Activated naive CD4-positive, alpha-beta T cell (primary cell): ENCODE measurements at places on chromosomes 6 and 20.

DNA sequence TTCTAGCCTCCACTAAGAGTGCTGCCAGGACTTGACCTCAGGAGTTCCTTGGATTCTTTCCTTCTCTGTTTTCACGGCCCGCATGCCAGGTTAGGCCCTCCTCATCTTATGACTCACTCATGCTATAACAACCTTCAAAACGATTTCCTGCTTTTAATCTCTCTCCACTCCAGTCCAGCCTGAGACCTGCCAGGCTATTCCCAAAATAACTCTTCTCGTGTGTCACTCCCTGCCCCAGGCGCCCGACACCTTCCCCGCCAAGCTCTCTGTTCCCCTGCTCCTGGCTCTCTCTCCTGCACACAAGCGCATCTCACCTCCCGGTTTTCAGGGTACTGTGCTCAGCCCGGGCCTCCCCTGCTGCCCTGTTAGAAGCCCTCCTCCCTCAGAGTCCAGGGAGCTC, 64.1 kb upstream of the RPS6KA2 start:
- DNase-seq = no peak

DNA sequence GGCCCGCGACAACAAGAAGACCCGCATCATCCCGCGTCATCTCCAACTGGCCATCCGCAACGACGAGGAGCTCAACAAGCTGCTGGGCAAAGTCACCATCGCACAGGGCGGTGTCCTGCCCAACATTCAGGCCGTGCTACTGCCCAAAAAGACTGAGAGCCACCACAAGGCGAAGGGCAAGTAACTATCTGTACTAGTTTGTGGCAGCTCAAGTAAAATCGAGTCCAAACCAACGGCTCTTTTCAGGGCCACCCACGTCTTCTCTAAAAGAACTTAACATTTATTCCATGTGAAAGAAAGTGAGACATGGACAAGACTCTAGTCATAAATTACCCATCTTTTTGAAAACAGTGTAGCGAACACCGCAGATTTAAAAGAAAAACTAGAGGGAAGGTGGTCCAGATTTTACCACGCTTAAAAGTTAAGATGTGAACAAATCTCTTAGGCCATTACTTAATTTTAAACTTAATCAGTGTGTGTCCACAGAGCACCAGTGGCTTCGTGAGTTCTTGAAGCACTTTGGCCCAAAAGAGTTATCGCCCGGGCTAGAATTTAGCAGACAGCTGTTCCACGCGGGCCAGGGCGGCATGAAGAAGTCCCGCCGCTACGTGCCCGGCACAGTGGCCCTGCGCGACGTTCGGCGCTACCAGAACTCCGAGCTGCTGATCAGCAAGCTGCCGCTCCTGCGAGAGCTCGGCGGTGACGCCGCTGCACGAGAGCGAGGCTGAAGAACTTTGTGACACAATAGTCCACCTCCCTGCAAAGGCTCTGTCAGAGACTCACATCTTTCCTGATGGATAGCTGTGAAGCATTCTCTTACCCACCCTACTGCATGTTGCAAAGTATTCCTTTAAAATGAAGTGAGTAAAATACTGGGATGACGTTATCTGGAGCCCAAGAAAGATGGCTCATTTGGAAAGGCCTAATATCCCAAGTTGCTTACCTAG, 113.9 kb upstream of the PRSS16 start:
- DNase-seq = peak; percentile 64

DNA sequence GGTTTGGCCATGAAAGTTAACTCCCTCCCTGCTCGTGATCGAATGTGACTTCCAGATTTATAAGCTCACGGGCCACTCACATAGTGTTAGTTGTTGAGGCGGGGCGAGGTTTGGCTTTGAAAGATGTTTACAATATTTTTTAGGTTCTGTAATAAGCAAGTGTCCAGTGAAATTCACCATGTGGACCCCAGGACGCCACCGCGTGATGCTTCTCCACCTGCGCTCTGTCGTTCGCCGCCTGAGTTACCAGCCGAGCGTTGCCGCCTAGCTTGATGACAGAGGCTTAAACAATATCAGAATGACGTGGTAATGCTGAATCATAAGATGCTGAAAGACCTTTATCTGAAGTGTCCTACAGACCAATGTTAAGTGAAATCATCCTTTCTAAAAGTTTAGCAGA, 241.0 kb downstream of the MYLK4 start:
- no peak for DNase-seq

DNA sequence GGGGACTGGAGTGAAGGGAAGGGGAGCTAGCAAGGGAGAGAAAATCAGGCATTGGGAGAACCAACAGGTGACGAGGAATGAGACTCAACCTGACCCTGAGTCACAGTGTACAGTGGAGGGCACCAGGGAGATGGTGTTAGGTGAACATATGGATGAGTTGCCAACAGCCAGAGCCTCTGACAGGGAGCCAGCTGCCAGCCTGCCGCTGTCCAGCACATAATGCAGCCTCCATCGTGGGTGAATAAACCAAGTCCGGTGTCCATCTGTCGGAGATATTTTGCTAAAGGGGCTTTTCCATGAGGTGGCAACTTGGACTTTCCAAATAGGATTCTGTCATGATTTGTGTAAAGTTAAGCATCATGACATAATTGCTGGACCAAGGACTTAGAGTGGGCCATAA, 88.1 kb downstream of the CDH4 start:
- no peak for DNase-seq

- no peak for DNase-seq
Measured at GRCh38 chr6:152775428-152775827, 24.8 kb downstream of the VIP start.

DNA sequence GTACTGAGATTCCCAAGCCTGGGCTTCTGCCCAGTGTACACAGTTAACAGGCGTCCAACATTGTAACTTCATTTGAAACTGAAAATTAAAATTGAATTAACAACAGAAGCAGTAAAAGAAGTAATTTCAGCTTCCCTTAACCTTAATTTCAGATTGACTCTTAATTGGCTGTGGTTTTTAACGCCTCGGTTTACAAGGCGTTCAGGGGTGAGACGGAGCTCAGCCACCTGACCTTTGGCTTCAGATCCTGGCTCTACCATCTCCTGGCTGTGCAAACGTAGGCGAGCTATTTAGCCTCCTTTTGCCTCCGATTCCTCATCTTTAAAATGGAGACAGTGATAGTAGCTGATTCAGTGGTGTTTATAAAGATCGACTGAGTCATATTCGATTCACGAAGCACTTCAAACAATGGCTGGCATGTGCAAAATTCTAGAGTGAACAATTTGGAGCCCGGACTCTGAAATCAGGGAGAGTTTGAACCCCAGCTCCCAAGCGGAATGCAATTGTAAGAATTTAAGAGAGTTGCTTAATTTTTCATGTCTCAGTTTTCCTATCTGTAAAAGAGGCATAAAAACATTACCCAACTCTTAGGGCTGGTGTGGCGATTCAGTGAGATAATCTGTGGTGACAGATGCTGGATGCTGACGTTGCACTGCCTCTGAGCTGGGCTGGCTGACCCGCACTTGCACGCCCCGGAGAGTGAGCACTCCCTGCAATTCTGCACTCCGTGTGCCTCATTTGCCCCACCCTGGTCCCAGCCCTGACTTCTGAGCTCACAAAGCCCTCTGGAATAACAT, 23.5 kb upstream of the OCSTAMP start:
- DNase-seq = no peak

GRCh38 chr6:10156875-10157274, 258.0 kb downstream of the TFAP2A start:
- DNase-seq = no peak

GRCh38 chr6:117233145-117233544, 32.2 kb upstream of the VGLL2 start:
- DNase-seq = no peak

GRCh38 chr20:9186396-9186795, 117.5 kb downstream of the PLCB4 start:
- DNase-seq = no peak

GRCh38 chr20:36098364-36098763, 56.2 kb upstream of the EPB41L1 start:
- DNase-seq = no peak

GRCh38 chr6:95815389-95816056, 200.3 kb upstream of the FUT9 start:
- no peak for DNase-seq

- no peak for DNase-seq
Measured at GRCh38 chr20:40702504-40702903, 13.5 kb upstream of the MAFB start.

DNA sequence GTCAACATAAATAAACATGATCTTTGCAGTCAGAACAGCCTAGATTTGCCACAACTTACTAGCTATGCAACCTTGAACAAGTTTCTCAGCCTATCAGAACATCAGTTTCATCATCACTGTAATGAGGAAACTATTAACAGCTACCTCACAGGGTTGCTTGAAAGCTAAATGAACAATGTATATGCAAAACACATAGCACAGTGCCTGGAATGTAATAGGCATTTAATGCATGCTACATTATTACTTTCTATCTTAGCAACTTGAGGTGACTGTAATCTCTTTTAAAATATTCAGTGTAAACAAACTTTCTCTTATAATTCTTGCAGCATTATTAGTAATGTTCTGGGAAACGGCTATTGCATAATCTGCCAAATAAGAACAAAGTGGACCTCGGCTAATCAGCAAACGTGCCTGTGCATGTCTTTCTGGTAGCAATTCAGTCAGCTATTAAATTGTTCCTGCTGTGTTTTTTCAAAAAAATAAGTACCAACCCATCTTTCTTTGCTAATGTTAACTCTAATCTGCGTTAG, 61.5 kb downstream of the SYNE1 start:
- DNase-seq = no peak

DNA sequence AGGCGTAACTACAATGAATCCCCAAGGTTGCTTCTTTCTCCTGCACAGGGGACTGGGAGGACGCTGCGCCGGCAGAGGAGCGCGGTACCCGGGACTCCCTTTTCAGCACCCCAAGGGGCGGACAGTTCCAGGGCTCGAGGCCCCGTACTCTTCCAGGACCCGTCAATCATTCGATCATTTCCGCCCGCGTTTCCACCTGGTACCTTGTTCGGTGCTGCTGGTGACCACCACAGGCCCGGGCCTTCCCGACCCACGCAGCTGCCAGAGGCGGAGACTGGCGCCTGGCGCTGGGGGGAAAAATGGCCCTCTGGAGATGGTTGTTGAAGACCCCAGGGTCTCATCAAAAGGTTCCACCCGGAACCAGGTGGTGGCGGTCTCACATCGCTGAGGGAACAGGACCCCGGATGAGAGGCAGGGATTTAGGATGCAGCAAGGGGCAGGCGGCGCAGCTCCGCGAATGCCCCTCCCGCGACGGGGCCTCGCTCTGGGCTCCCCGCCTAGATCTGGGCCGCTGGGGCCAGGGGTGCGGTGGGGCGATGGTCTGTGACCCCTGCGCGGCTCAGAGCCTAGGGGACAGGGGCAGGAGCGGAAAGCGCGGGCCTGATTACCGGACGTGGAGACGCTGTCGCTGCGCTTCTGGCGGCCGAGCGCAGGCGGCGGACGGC, 744 bp downstream of the VSX1 start:
- peak; percentile 26 for DNase-seq

DNA sequence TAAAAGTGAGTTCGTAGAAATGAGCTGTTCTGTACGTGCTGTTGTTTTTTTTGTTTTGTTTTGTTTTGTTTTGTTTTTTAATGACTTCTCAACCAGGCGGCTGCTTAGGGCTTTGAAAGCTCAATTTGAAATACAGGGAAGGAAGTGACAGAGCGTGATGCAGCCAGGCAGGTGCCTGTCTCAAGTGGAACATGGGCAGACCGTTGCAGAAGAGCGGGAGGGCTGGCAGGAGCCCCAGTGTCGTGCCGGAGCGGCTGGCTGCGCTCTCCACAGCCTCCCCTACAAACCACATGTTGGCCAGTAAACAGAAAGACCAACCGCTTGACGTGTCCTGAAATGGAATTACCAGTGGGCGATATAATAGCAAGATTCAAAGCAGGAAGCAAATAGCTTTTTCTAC, 164.9 kb upstream of the RREB1 start:
- DNase-seq = no peak

- no peak for DNase-seq
Measured at GRCh38 chr20:21516180-21516567, 2.3 kb upstream of the NKX2-2 start.

DNA sequence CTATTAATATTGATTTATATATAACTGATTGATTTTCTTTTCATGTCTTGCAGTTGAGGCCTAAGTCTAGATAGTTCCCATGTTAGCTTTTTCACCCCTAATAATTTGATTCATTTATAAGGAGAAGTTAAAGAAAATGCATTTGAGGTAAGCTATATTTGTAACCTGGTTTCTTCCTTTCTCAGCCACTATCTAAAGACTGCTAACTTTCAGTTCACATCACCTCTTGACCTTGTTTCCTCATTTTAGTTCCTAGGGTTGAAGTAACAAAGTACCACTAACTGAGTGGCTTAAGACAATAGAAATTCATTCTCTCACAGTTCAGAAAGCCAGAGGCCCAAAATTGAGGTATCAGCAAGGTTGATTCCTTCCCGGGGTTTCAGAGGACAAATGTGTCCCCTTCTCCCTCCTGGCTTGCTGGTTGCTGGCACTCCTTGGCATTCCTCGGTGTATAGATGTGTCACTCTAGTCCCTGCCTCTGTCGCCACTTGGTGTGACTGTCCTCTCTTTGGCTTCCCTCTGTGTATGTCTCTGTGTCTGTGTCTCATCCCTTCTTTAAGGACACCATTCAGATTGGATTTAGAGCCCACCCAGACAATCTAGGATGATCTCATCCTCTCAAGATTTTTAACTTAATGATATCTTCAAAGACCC, 55.9 kb upstream of the C20orf144 start:
- DNase-seq = no peak

- DNase-seq = no peak
Measured at GRCh38 chr6:166466178-166467122, 83.7 kb upstream of the MPC1 start.

- no peak for DNase-seq
Measured at GRCh38 chr6:143545976-143546547, 34.5 kb upstream of the FUCA2 start.

DNA sequence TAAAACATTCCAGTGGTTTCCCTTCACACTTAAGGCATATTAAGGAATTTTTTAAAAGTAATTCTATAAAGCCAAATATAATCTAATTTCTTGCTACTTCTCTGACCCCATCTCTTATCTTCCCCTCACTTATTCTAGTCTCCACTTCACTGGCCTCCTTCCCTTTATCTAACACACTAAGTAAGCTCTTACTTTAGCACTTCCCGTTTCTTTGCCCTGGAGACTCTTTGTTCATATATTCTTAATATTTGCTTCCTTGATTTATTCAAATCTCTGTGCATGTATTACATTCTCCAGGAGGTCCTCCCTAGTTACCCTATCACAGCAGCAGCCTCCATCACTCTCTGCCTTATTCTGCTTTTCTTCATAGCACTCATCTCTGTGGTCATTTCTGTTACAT, 20.3 kb downstream of the GTPBP2 start:
- no peak for DNase-seq

DNA sequence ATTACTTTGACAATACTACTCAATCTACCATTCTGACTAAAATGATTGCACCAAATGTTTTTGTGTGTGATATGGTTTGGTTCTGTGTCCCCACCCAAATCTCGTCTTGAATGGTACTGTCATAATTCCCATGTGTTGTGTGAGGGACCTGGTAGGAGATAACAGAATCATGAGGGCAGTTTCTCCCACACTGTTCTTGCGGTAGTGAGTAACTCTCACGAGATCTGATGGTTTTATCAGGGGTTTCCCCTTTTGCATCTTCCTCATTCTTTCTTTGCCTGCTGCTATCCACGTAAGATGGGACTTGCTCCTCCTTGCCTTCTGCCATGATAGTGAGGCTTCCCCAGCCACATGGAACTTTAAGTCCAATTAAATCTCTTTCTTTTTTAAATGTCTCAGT, 20.8 kb downstream of the SYCP2 start:
- DNase-seq = no peak
